ENCODE measurements at places on chromosomes 2 and 18. TPM values are rescaled to one million over a fixed set of nuclear protein-coding genes. Genes with fewer than 3 reads are reported as not detected.

- no peak for DNase-seq
Measured at GRCh38 chr2:19505199-19506136, 147.0 kb upstream of the OSR1 start.

GRCh38 chr18:63286926-63287325 is 32.6 kb downstream of the BCL2 start:
- DNase-seq = no peak

GRCh38 chr2:237096911-237097310 is 11.2 kb downstream of the COPS8 start:
- peak; percentile 91 for DNase-seq

TRIB2 gene
- 31.0 TPM for total RNA-seq

Data from fibroblast of lung (primary cell).